Endothelial cell (in vitro differentiated cells): ENCODE measurements at places on chromosomes 12 and 14.

DNA sequence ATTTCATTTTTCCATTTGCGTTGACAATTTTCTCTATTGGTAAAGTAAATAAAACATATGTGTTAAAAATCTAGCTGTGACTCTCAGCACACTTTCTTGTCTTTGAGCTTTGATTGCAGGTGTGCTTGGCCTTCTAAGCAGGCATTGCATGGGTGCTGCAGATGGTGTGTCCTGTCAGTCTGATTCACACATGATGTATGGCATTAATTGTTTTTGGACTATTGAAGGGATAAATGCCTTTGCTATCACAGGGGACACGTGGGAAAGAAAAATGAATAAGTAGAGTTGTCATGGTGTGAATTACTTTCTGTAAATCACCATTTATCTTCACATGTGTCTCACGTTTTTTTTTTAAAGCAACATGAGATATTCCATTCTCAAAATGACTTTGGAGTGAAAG lies 211.3 kb upstream of the NAV3 start:
- no peak overlapping the region for H3K27ac ChIP-seq
- H3K36me3 ChIP-seq, result peaks cover 6% of the 10 kb centered on the region
- peaks cover 10% of the 10 kb centered on the region for H3K4me1 ChIP-seq
- H3K4me3 ChIP-seq, result no peak overlapping the region
- no peaks in the 10 kb centered on the region for H3K27me3 ChIP-seq

GRCh38 chr12:124685689-124686369 lies 118.4 kb upstream of the NCOR2 start:
- no peak overlapping the region for H3K4me3 ChIP-seq
- H3K4me1 ChIP-seq, result peaks cover 23% of the 10 kb centered on the region
- no peak for DNase-seq
- peaks cover 2% of the 10 kb centered on the region for H3K27me3 ChIP-seq

- peaks cover 3% of the 10 kb centered on the region for H3K4me1 ChIP-seq
- no peaks in the 10 kb centered on the region for H3K27me3 ChIP-seq
- H3K4me3 ChIP-seq, result no peak overlapping the region
These were observed 252.2 kb downstream of the BTG1 start for GRCh38 chr12:91893476-91893875.

- H3K27me3 ChIP-seq, result peaks cover under 1% of the 10 kb centered on the region
- no peak for DNase-seq
- no peaks in the 10 kb centered on the region for H3K36me3 ChIP-seq
- H3K4me3 ChIP-seq, result no peak overlapping the region
- H3K4me1 ChIP-seq, result no peaks in the 10 kb centered on the region
These were observed 363.2 kb upstream of the DDHD1 start for GRCh38 chr14:53516261-53516774.

GRCh38 chr12:26088998-26089397 lies 35.8 kb downstream of the BHLHE41 start:
- no peak for DNase-seq
- no peaks in the 10 kb centered on the region for H3K27me3 ChIP-seq
- no peak overlapping the region for H3K4me3 ChIP-seq
- H3K36me3 ChIP-seq, result no peaks in the 10 kb centered on the region
- H3K4me1 ChIP-seq, result no peaks in the 10 kb centered on the region
- H3K27ac ChIP-seq, result no peak overlapping the region

GRCh38 chr14:92789457-92790089 lies 4.5 kb upstream of the GOLGA5 start:
- H3K36me3 ChIP-seq, result peaks cover 8% of the 10 kb centered on the region
- DNase-seq, result no peak
- H3K4me3 ChIP-seq, result no peak overlapping the region
- peaks cover 10% of the 10 kb centered on the region for H3K4me1 ChIP-seq
- peaks cover 3% of the 10 kb centered on the region for H3K27me3 ChIP-seq

DNA sequence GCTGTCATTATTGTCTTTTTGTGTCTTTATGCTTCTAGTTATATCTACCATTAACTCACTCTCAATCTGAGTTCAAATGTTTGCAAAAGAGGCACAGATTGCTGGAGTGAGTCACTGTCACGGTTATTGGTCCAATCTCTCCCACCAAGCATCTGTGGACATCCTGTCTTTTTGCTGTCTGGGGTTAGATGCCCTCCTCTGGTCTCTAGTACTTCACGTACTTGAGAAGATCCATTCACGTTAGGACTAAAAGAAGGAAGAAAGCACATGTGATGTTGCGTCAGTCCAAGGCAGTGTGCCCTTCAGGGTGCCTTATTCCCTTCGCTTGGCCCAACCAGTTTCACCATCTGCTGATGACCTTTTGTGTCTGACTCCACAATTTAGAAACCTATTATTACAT lies 72.3 kb upstream of the STXBP6 start:
- no peak overlapping the region for H3K4me3 ChIP-seq
- no peaks in the 10 kb centered on the region for H3K36me3 ChIP-seq
- no peak overlapping the region for H3K27ac ChIP-seq
- DNase-seq, result no peak
- H3K27me3 ChIP-seq, result no peaks in the 10 kb centered on the region
- no peaks in the 10 kb centered on the region for H3K4me1 ChIP-seq

GRCh38 chr12:116273813-116274550 lies 3.5 kb downstream of the MED13L start:
- no peak overlapping the region for H3K4me3 ChIP-seq
- H3K27me3 ChIP-seq, result peaks cover 11% of the 10 kb centered on the region
- peaks cover 10% of the 10 kb centered on the region for H3K36me3 ChIP-seq
- no peak for DNase-seq
- H3K27ac ChIP-seq, result no peak overlapping the region

DNA sequence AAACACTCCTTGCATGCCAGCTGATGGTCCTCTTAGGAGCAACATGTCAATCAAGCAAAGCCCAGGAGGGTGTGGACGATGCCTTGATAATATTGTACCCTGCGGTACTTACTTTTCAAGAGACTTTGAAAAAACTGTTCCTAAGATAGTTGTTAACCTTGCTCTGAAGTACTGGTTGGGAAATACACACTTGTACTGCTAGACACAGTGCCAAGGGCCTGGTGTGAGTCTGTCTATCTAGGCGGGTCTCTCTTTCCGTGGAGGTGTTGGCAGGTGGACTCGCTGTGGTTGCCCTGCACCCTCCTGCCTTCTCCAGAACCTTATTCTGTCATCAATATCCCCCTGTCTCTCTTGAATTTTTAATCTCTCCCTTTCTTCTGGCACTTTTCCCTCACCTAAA lies 189.4 kb downstream of the NRXN3 start:
- H3K4me3 ChIP-seq, result no peak overlapping the region
- H3K4me1 ChIP-seq, result no peaks in the 10 kb centered on the region
- no peak overlapping the region for H3K27ac ChIP-seq
- no peaks in the 10 kb centered on the region for H3K36me3 ChIP-seq
- no peaks in the 10 kb centered on the region for H3K27me3 ChIP-seq

DNA sequence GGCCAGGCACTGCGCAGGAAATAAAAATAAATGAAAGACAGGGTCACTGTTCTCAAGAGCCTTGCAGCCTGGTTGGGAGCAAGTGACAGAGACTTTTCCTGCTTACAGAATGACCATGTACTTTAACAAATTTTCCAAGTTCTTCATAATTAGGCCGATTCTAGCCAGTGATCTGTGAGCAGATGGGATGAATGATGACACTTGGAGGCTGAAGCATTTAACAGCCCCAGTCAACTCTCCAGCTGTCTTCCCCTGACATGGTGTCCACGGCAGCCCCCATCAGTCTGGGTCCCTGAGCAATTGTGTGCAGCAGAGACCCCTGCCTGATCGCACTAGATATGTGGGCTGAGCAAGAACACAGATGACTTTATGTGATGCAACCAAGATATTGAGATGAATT lies 198.8 kb downstream of the NTF3 start:
- H3K4me3 ChIP-seq, result no peak overlapping the region
- H3K27ac ChIP-seq, result no peak overlapping the region
- DNase-seq, result no peak
- no peaks in the 10 kb centered on the region for H3K36me3 ChIP-seq
- peaks cover 31% of the 10 kb centered on the region for H3K4me1 ChIP-seq

DNA sequence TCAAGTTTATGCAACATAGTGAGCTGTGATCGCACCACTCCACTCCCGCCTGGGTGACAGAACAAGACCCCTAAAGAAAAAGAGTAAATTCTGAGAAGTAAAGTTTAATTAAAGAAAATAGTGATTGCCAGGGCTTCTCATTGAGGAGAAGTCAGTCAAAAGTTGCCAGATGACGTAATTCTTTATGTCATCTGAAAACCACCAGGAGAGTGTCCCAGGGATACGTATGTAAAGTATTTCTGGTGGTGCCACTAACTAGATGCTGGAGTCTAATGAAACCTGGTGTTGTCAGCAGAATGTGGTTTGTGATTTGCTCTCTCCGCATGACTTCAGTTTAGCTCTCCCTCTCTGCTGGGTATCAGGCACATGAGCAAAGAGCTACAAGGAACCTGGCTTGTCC lies 392.5 kb downstream of the DPF3 start:
- peaks cover 5% of the 10 kb centered on the region for H3K27me3 ChIP-seq
- no peaks in the 10 kb centered on the region for H3K4me1 ChIP-seq
- no peak overlapping the region for H3K4me3 ChIP-seq
- H3K36me3 ChIP-seq, result peaks cover 5% of the 10 kb centered on the region
- no peak overlapping the region for H3K27ac ChIP-seq
- DNase-seq, result no peak

GRCh38 chr12:12881151-12881909 lies 10.0 kb upstream of the GPRC5A start:
- no peak for DNase-seq
- H3K4me1 ChIP-seq, result peaks cover 7% of the 10 kb centered on the region

DNA sequence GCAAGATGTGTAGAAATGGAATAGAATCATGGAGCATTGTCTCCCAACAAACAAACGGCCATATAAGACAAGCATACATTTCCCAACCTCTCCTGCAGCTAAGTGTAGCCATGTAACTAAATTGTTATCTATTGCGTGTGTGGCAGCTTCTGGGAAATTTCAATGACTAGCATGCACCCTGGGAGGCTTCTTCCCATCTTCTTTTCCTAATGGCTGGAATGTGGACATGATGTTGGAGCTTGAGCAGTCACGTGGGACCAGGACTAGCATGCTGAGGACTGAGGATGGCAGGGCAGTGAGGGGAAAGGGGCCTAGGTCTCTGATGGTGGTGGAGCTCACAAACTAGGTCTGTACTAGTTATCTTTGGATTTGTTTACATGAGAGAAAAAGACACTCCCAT lies 21.7 kb upstream of the CTDSP2 start:
- peaks cover 17% of the 10 kb centered on the region for H3K4me1 ChIP-seq
- H3K4me3 ChIP-seq, result no peak overlapping the region
- peaks cover 5% of the 10 kb centered on the region for H3K27me3 ChIP-seq
- no peak overlapping the region for H3K27ac ChIP-seq
- no peaks in the 10 kb centered on the region for H3K36me3 ChIP-seq
- no peak for DNase-seq

DNA sequence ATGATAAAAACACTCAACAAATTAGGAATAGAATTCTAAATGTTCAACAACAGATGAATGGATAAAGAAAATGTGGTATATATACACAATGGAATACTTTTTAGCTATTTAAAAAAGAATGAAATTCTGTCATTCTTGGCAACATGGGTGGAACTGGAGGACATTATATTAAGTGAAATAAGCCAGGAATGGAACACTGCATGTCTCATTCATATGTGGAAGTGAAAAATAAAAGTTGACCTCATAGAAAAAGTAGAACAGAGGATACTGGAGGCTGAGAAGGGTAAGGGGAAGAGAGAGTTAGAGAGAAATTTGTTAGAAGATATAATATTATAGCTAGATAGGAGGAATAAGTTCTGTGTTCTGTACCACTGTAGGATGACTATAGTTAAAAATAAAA lies 35.8 kb upstream of the ZFP36L1 start:
- no peak overlapping the region for H3K4me3 ChIP-seq
- no peaks in the 10 kb centered on the region for H3K36me3 ChIP-seq
- H3K27me3 ChIP-seq, result no peaks in the 10 kb centered on the region
- no peak for DNase-seq
- no peak overlapping the region for H3K27ac ChIP-seq

DNA sequence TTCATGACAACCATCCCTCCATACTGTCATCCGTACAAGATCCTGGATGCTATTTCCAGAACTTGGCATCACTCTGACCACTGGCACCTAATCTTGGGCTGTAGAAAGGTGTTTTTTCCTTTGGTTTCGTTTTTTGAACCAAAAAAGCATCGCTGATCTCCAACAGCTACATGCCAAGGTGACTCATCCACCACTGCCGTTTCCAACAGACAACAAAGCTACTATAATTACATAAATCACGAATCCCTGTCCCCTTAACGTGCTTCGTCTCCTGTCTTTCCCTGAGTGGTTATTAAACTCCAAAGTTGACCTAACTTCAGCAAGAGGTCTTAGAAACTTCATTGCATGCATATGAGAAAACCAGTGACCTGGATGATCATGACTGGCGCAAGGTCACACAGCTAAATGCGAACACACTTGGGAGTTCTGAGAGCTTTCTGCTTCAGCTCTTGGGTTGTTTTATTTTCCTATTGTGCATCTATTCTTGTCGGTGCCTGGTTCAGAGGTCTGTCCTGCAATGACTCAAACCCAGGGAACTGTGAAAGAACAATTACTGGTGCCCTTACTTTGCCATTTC lies 99.9 kb downstream of the PPM1H start:
- H3K4me1 ChIP-seq, result peaks cover 34% of the 10 kb centered on the region
- peaks cover 1% of the 10 kb centered on the region for H3K27me3 ChIP-seq
- no peak overlapping the region for H3K27ac ChIP-seq
- H3K4me3 ChIP-seq, result no peak overlapping the region

DNA sequence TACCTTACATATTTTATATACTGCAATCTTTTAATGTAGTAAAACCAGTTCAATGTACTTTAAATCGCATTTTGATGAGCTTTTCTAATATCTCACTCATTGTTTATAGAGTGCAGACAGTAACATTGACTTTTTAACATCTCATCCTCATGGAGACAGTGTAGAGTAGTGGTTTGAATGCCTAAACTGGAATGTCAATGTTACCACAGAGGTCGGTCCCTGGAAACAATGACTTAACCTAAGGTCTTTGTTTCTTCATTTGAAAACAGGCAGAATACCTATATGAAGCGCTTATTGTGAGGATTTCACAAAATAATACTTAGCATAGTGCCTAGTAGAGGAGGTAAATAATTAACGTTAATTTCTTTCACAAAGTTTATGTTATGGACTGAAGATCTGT lies 5.0 kb downstream of the CDK17 start:
- H3K27me3 ChIP-seq, result peaks cover 14% of the 10 kb centered on the region
- H3K4me3 ChIP-seq, result peak overlapping the region; percentile 22
- peaks cover 42% of the 10 kb centered on the region for H3K4me1 ChIP-seq
- H3K36me3 ChIP-seq, result peaks cover 10% of the 10 kb centered on the region
- H3K27ac ChIP-seq, result peak overlapping the region; percentile 8
